ENCODE measurements at places on chromosomes 1 and 21.

- DNase-seq: no peak
These were observed 41.8 kb downstream of the DUSP10 start for GRCh38 chr1:221699978-221700519.

DNA sequence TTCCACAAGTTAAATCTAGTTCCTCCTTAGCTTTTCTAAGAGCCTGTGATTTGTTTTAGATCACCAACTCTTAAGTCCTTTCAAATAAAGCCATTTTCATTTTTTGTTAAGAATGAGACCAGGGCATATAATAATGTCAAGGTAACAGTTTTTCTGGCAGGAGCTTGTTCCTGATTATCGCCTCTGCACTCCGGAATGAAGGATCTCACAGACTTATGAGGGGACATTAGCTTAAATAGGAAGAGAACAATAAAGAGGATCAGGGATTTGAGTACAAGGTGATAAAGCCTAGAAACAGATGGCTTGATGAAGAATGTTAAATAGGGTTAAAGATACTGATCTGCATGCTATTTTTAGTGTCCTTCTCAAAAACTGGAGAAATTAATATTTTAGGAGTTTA is 13.6 kb upstream of the OTUD7B start:
- DNase-seq: no peak

- DNase-seq: no peak
These were observed 77.5 kb downstream of the DNTTIP2 start for GRCh38 chr1:93801471-93801870.

DNA sequence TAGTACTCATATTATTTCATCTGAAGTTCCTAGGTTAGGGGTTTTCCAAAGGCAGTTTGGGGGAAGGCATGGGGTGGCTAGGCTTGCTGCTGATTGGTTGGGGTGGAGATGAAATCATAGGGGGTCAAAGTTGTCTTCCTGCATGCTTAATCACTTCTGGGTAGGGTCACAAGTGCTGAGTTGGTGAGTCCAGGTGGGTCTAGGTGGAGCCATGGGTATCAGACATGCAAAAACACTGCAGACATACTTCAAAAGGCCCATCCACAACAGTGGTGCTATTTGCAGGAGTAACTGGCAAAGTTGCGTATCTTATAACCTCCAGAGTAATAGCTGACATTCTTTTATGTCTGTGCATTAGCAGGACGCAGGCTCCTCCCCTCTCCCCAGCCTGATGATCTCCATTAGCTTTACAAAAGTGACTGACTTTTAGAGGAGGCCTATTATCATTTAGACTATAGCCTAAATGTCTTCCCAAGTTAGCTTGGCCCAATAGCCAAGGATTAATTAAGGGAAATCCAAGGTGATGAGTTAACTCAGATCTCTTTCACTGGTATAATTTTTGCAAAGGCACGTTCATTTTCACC is 374.4 kb upstream of the PRMT6 start:
- DNase-seq: no peak

GRCh38 chr1:212109728-212110127 is 74.2 kb downstream of the DTL start:
- DNase-seq: no peak

DNA sequence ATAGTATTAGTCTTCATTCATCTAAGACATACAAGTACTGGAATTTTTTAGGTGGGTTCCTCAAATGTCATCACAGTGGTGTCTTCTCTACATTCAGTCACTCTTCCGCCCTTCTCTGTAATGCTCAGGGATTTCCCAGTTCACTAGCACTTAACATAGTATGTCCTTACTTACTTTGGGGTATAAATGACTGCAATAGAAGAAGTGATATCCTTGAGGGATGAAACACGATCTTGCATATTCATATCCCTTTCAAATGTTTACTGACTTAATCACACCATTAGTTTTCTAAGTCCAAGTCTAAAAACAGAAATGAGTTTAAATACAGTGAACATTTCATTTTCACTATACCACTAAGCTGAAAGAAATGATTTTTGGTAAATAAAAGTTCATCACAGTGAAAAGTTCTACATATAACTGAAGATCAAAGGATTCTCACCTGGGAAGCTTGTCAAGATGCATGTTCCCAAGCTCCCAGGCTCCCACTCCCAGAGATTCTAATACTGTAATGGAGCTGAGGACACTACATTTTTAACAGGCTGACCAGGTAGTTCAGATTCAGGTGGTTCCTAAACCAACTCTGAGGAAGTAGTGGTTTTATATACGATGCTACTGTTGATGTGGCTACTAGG is 29.7 kb downstream of the MRPL39 start:
- DNase-seq: no peak

- DNase-seq: no peak
These were observed 89.1 kb upstream of the SLC25A33 start for GRCh38 chr1:9449976-9450696.

DNA sequence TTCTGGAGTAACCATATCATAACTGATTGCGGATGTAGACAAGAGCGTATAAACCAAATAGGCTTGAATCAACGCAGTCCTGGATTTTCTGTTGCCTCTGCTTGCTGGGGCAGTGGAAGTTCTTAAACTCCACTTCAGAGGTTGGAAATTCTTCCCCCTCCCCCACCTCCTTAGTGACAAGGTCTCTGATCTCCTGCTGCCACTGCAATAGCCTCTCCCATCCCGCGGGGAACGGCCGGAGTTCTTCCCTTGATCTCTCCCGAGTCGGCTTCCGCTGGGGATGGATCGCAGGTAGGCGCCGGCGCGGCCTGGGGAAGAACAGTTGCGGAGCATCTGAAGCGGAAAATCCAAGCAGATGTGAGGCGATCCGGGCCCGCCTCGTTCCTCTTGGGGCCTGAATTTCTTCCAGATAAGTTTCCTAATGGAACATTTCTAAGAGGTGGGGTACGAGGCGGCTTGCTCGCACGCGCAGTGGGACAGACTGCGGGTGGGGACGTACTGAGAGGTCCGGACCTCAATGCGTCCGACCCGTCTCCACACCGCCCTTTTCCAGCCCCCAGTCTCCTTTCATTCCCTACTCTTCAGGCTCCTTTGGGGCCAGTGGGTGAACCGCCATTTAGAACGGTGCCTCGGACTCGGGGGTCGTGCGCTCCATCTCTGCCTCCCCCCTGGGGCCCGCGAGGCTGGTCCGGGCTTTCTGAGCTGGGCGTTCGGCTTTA is 3.1 kb upstream of the SIM2 start:
- DNase-seq: no peak

GRCh38 chr1:109491372-109491771 is 2.5 kb upstream of the CYB561D1 start:
- DNase-seq: no peak

DNA sequence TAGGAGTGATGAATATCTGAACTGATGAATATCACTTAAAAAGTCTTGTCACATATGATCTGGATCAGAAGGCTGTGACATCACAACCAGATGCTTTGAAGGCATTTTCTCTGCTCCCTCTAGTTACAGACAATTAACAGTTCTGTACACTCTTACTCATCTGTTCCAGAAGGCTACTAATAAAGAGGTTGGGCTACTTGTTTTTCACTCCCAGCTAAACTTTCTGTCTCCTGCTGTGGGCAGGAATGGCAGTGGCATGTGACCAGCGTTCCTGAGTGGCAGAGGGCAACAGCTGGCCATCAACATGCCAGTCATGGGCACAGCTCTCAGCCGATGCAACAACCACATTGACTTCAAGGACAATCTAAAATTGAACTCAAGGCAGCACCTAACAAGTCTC is 66.7 kb downstream of the SLC45A1 start:
- no peak for DNase-seq

DNA sequence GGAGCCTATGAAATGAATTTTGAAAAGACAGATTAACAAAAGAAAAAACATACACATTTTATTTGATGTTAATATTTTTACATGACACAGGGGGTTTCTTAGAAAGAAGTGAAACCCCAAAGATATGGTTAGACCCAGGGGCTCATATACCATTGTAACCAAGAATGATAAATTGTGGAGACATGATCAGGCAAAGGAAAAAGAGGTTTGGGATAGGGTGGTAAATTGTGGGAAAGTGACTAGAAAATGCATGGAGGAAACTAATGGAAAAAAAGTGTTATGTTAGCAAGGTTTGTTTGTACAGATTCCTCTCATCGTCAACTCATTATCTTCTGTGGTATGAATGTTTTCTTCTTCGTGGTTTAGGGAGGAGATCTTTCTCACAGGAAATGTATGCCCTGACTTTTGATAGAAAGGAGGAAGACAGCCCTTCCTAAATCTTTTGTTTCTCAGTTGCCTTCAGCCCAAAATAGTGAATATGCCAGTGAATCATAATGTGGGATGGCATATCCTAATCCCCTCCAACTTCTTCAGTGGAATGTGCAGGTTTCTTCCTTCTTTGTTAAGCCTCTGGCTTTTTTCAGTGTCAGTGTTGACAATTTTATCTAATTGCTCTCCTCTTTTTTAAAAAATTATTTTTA is 140.4 kb upstream of the UBE2U start:
- DNase-seq: no peak

DNA sequence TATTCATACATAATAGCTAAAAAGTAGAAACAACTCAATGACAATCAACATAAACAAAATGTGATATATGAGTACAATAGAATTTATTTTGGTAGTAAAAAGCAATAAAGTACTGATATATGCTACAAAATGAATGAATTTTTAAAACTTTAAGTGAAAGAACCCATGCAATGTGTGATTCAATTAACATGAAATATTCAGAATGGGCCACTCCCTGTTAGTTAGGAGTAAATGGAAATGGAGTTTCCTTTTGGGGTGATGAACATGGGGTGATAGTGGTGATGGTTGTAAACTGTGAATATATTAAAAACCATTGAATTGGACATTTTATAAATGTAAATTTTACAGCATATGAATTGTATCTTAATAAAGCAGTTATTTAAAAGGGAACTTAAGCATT is 366.7 kb upstream of the SGIP1 start:
- DNase-seq: no peak

DNA sequence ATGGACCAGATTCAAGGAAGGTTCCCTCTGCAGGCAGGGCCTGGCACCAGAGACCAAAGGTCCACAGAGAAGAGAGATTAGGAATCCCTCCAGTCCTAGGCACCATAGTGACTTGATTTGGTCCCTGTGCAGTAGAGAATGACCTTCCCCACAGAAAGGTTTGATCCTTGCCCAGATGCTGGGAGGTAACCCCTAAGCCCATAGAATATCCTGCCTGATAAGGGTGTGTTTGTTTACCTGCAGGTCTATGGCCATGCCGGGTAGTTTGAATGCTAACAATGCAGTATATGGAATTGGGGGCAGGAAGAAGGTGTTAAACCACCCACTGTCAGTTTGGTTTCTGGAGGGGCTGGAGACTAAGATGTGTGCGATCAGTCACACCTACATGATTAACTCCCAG is 57.1 kb upstream of the NFASC start:
- no peak for DNase-seq

DNA sequence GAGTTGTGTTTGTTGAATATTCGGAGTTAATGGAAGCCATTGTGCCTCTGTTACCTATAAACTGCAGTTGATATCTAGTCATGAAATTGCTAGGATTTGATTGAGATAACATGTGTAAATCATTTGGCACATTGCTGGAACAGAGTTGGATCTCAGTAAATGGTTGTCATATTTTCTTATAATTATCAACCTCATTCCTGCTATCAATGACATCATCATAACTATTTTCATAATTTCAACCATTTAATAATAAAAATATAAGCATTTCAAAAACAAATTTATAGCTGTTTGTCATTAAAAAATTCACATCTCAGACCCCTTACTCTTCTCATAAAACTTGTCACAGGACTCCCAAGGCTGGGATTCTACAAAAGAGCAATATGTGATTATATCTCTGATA is 133.4 kb downstream of the PTGER3 start:
- DNase-seq: no peak

- no peak for DNase-seq
These were observed 2.5 kb downstream of the MFSD2A start for GRCh38 chr1:39957299-39958015.

DNA sequence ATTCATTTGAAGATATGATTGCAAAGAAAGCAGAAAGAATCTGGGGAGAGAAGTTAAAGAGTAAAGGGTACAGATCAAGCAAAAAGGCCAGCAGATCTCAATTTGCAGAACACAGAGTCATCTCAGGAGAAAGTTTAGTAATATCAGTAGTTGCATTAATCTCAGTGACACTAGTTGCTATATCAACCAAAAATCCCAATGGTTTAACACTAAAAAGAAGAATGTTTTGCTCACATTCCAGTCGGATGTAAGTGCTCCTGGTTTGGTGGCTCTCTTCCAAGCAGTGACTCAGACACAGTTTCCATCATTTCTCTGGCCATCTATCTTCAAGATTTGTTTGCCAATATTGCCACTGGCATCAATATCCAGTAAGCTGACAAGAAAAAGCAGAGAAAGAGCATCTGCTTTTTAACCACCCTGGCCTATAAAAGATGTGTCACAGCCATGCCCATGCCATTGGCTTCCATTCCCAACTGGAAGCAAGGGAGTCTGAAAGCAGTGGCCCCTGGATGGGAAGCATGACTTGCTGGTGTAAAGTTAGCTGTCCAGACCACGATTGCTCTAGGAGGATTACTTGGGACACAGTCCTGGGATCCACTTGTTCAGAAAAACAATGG is 45.5 kb upstream of the AIM2 start:
- no peak for DNase-seq

- DNase-seq: no peak
These were observed 211.6 kb upstream of the SAMSN1 start for GRCh38 chr21:14757533-14758327.

DNA sequence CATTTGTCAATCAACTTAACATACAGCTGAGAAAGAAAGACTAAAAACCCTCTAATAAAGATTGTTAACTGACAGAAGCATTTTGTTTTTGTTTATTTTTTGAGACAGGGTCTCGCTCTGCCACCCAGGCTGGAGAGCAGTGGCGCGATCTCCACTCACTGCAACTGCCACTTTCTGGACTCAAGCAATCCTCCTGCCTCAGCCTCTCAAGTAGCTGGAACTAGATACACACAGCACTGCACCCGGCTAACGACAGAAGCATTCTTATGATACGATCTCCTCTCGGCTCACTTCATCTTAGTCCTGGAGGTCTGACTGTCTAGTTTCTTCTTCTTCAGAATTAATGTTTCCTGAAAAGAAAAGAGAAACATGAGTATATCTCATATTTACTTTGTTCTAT is 23.5 kb downstream of the RSPH1 start:
- DNase-seq: no peak

DNA sequence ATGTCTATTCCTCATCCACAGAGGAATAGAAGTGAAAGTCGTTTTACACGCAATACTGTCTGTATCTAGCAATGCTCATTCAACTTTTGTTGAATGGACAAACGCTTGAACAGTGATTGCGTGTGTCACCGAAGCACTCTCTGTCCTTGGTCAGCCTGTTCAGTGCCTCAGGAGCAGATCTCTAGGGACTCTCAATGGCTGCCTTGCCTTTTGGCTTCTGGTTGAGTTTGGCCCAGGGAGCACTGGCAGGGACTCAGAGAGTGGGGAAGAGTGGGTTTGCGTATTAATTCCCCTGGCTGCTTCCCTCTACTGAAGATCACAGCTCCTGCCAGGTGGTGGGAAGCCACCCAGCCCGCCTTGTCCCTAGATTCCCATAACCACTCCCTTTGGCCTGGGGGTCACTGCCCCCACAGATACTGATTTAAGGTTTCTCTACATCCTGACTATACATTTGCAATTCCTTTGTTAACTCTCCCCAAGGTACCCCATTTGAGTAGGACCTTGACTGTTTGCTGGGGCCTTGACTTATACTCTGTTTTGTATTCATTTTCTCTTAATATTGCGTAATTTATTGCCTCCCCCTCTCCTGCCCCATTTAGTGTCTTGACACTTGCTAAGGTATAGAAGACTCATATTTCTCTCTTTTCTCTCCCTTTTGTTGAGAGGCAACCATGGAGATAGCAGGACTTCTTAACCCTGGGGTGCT is 61.7 kb upstream of the USP24 start:
- DNase-seq: no peak
